ENCODE measurements at places on chromosomes 11 and 22.

GRCh38 chr11:120522736-120523135 is 11.2 kb downstream of the GRIK4 start:
- DNase-seq = no peak

DNA sequence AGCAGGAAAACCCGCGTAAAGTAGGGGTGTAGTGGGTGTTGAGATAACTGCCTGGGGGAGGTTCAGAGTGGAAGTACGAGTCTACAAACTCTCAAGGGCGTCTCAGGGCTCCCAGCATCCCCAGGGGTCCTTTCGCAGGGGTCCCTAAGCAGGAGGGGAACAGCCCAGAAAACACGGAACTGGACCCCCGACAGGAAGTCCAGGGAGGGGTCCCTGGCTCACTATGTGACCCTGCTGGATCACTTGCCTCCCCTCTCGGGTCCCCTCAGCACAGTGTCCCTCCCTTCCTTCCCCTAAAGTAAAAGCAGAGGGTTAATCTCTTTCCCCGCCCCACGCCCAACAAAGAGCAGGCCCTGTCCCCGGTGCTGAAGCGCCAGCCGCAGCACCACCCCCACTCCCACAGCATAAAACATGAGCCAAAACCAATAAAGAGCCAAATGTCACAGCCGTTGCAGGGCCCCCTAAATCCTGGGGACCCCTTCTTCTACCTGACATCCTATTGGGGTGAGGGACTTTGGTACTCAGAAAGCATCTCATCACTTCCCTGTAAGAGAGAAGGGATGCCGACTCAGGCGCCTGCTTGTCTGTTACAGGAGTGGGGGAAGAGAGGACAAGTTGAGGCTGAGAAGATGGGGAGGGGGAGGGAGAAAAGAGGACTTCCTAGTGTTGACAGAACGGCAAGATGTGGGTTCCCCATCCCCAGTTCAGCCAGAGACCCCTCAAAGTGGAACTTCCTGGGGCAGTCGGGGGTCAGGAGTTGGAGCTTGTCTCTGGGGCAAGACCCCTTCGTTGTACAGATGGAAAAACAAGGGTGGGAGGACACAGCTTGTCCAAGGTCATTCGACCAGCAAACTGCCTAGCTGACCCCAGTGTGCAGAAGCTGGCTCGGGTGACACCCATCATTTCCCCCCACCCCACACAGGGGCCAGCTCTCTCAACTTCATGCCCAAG is 1.4 kb upstream of the NEFH start:
- no peak for DNase-seq

GRCh38 chr22:36435516-36436415 is 45.7 kb downstream of the TXN2 start:
- DNase-seq = no peak

DNA sequence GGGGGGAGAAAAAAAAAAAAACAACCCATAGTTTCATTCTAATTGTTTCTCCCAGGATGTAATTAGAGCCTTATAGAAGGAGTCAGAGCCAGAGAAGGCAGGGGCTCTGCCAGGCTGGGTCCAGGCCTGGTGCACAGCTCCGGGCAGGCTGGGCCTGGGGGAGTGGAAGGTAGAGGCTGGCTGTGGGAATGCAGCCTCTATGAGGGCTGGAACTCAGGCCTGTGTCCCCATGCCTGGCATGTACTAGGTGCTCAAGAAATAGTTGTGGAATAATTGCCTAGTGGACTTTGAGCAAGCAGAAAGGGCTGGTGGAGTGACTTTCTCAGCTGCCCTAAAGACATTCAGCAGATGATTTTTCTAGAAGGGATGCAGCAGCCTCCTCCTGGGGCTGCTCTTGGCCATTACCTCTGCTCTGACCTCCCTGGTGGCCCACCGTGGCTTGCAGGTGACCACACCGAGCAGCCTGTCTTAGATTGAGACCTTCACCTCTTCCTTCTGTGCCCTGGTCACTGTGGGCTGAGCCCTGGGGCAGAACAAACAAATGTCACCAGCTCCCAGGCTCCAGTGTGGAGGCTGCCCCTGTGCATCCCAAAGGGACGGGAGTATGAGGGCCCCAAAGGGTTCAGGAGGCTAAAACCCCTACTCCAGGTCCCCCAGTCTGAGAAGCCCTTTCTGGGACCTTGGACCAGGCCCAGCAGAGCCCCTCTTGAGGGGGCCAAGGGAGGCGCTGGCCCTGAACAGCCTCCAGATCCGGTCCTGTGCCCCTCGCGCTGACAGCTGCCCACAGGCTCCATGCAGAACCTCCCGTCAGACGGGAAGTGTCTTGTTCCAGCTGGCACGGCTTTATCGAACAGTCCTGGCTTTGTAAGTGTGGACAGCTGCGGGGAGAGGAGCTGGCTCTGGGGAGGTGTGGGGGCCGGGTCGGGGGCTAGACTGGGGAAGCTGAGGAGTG is 18.8 kb downstream of the MYEOV start:
- DNase-seq = no peak

- no peak for DNase-seq
Measured at GRCh38 chr11:130330101-130330684, 15.5 kb upstream of the ZBTB44 start.

GRCh38 chr11:41461057-41461681 is 1.7 kb upstream of the LRRC4C start:
- DNase-seq = no peak

GRCh38 chr11:60183591-60184205 is 815 bp upstream of the MS4A6A start:
- DNase-seq = no peak

DNA sequence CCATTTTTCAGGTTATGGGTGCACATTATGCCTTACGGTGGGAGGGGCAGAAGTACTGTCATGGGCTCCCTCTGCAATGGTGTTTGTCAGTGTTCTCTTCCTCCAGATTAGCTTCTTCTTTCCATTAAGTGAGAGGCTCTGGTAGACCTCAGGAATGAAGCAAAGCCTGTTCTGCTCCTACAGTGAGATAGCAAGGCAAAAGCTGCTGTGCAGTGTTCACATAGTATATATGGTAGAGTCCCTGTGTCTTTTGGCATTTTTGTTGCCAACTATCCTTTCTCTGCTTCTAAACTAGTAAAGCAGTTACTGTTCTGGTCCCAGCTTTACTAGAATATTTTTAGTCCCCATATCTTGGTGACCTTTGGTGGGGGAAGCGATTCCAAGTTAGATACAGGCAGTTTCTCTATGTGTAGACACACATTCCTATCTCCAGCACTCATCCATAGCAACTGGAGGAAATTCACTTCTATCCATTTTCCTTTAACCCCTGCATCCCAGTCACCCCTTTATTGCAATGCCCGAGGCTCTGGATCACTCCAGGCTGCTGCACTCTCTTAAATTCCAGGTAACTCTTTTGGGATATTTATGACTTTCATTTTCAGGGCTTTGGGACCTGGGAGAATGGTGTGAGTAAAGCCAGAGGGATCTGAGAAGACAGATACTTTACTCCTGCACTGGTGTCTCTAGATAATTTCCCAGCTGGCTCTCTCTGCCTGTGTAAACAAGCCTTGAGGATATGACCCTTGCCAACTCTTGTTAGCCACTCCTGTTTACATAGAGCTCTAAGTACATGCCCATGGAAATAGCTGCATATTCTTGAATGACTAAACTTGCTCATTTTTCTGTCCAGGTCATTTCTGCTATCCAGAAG is 3.9 kb upstream of the TRIM34 start:
- peak; percentile 84 for DNase-seq

- DNase-seq = no peak
Measured at GRCh38 chr11:26026078-26026477, 305.9 kb upstream of the ANO3 start.

DNA sequence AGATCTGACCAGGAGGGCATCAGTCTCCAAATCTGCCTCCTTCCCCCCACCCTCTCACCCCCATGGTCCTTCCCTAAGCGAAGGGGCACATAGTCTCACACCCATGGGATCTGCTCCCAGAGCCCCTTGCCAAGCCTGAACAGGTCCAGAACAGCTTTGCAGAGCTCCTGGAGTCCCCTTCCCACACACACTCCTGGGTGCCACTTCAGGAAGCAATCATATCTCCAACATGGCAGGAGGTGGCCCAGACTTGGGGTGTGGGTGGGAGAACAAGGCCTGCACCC is 63.0 kb downstream of the MICAL3 start:
- DNase-seq = no peak

DNA sequence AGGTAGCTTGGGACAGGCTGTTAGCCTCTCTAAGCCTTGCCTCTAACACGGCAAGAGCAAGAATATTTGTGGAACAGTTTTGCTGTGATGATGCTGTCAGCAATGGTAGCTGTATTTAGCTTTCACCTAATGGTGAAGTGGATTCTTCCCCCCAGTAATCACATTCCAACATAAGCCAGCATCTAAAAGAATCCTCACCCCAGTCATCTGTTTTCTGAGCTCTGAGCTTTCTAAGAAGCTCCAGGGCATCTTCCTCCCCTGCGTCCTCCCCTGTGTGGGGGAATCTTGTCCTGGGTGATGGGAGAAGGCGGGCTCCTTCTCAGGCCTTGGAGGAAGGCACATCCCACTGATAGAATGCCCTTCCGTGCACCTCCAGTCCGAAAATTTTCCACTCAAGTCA is 367.6 kb downstream of the BRD1 start:
- DNase-seq = no peak

DNA sequence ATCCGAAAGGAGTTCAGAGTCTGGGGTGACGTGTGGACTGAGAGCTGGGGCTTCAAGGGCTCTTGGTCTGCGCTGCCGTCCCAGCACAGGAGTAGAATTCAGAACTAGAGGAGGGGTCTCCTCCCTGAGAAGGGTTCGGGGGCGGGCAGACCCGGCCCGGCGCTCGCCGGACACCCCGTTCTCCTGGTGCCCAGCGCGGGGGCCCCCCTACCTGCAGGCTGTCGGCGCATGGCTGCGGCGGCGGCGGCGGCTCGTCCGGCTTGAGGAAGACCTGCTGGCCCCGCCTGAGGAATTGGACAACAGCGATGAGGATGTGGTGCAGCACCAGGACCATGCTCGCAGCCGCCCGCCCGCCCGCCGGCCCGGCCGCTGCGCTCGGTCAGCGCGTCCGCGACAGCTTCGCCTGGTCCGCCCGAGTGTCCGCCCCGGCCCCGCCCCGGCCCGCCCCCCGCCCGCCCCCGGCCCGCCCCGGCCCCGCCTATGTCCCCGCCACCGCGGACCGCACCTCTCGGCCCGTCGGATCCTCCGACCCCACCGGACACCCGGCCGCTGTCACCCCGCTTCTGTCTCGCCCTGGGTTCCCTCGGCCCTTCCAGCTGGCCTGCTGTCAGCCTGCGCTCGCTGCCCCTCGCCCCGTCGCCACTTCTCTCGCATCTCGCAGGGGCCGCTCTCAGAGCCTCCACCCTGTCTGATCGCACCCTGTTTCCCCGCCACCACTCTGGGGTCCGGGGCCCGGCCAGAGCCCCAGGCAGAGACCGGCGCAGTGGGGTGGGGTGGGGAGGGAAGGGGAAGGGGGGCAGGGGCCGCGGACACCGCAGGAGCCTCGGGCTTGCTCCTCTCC is 32.0 kb downstream of the PDE2A start:
- DNase-seq = no peak

DNA sequence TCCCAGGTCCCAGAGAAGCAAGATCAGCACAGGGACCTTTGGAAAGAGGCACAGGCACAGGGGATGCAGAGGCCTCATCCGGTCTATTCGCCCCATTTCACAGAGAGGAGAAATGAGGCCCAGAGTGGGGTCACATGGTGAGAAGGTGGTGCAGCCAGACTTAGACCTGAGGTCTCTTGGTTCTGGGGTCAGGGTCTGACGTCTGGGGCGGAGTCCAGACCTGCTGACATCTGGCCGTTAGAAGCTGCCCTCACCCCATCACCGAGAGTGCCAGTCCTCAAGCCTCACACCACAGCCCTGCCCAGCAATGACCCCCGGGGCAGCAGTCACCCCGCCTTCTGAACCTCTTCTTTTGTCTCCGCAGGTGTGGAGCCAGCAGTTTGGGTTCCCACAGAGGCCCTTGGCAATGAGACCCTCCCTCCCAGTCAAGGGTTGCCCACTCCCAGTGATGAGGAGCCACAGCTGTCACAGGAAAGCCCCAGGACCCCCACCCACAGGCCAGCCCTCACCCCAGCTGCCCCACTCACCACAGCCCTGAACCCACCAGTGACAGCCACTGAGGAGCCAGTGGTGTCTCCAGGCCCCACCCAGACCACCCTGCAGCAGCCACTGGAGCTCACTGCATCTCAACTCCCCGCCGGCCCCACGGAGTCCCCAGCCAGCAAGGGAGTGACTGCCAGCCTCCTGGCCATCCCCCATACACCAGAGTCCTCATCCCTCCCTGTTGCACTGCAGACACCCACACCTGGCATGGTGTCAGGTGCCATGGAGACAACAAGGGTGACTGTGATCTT is 62.4 kb downstream of the OTOG start:
- DNase-seq = no peak

GRCh38 chr11:17263769-17264168 is 12.8 kb upstream of the NUCB2 start:
- DNase-seq = peak; percentile 36

DNA sequence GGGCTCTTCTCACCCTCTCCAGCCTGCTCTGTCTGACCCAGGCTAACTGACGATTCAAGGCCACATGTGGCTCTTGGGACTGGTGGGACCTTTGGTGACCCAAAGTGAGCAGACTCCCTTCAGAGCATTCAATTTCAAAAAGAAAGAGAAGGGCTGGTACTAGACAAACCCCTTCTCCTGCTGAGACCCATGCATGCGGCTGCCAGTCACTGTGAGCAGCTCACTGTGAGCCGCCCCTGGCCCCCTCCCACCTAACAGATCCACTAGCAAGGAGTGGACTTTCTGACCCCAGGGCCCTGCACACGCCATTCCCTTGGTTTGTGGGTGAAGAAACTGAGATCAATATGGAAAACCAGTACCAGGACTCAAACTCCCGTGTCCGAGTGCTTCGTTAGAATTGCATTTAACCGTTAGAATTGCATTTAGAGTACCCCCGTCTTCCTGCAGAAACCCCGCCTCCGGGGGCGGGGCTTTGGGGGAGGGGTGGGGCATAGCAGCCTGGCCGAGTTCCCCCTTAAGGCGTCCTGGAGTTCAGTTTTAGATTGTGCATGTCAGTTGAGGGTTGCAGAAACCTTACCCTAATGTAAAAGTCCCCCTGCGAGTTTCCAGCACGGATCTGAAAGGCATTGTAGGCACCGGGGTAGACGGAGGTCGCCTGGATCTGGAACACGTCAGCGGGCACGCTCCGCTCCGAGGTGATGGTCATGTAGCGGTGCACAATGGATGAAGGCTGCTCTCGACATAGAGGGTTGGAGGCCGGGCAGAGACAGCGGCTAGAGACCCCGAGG is 5.1 kb downstream of the EFEMP2 start:
- DNase-seq = peak; percentile 56

DNA sequence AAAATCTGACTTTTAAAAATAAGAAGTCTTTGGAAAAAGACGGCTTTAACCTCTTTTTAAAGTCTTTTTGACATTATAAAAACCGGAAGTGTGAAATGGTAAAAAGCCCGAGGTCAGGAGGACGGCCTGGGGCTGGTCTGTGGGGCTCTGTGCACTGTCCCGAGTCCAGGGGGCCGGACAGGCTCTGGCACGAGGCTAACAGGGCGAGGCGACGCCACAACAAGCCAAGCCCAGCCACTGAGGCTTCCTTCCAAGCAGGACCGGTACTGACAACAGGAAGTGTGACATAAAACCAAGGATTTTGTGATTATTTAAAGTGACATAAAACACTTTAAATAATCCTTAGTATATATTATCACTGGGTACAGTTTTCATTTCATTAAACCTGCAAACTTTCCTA is 39.2 kb downstream of the BRD1 start:
- DNase-seq = peak; percentile 34
